Fibroblast of skin of right biceps (primary cell): ENCODE measurements at places on chromosomes 3 and 15.

GRCh38 chr3:20546636-20547035, 360.6 kb upstream of the SGO1 start:
- DNase-seq, result peak; percentile 75

- peak; percentile 7 for DNase-seq
Measured at GRCh38 chr3:157163217-157163953, 3.4 kb upstream of the CCNL1 start.

DNA sequence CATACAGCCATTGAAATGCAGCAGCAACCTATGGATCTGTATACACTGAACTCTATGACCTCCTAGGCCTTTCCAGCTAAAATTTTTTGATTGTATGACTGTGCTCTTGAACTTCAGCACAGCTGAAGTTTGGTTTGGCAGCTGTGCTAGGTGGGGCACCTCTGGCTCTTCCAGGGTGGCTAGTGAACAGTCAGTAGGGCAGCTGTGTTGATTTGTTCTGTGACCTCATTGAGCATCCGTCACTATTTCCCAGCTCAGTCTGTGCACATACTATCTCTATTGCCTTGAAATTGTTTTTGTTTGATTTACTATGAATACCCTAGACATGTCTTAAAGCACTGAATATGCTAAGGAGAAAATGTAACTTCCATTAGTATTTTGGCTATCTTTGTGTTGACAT, 363.2 kb upstream of the NAALADL2 start:
- DNase-seq, result peak; percentile 18

DNA sequence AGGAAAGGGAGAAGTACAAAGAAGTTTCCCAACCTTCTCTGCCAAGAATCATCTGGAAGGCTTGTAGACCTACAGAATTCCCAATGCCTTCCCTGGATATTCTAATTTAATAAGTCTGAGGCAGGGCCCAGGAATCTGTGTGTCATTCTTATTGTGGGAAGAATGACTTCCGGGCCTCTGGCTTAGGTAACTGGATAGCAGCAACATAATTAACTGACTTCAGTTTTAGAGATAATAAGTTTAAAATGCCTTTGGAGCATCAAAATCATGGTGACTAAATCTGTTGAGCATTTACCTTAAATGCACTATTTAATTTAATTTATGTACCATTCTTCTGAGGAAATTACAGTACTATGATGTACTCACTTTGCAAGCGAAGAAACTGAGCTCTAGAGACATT, 44.3 kb upstream of the TM4SF1 start:
- peak; percentile 41 for DNase-seq

GRCh38 chr3:75089841-75090240, 475.4 kb upstream of the CNTN3 start:
- DNase-seq, result no peak

- peak; percentile 68 for DNase-seq
Measured at GRCh38 chr15:60520825-60521368, 42.0 kb upstream of the ICE2 start.

- no peak for DNase-seq
Measured at GRCh38 chr3:154893813-154894212, 186.3 kb upstream of the MME start.

DNA sequence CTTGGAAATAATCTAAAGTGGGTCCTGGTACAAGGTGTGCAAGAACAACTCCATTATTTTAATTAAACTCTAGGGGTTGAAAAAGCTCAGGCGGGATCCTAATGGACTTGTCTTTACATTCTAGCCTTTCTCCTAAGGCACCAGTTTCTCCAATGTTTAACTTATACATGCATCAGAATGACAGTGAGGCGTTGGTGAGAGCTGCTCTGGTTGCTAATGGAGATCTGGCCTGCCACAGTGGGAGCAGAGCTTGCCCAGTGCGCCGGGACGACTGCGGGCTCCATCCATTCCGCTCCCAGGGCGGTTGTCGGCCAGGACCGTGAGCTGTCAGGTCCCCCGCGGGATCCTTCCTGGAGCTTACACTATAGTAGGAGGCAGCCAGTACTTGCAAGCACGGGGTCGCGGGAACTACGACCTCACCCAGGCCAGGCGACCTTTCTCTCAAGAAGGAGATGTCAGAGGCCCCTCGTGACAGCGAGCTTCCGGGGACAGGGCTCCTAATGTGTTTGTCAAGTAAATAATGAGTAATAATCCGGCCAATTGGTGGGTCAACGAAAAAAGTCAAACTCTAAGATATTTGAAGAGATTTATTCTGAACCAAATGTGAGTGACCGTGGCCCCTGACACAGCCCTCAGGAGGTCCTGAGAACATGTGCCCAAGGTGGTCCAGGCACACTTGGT, 991 bp upstream of the HIGD1A start:
- peak; percentile 1 for DNase-seq

GRCh38 chr15:95718441-95718840, 612.1 kb upstream of the NR2F2 start:
- no peak for DNase-seq

DNA sequence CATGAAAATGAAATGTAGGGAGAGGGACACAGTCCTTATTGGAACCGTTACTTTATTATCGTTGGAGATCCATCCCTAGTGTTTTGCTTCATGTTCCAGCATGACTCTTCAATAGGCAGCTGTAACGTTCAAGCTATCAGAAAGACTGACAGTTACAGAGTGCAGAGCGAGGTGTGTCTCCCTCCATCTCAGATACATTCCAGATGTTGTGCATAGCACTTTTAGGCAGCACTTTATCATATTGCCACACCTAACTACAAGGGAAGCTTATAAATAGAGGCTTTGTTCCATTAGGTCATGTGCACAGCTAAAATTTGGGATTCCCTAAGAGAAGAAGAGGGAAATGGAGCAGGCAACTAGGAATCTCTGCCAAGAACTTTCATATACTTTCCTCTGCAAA, 1009.6 kb downstream of the ROBO2 start:
- no peak for DNase-seq

GRCh38 chr3:123375014-123375940, 73.6 kb downstream of the ADCY5 start:
- no peak for DNase-seq

GRCh38 chr3:129231331-129232119, 17.9 kb upstream of the COPG1 start:
- DNase-seq, result no peak

- no peak for DNase-seq
Measured at GRCh38 chr3:48243886-48244285, 3.0 kb downstream of the ZNF589 start.

GRCh38 chr3:124246949-124247348, 255.0 kb upstream of the ROPN1 start:
- peak; percentile 26 for DNase-seq

GRCh38 chr3:18114894-18115293, 310.2 kb downstream of the SATB1 start:
- DNase-seq, result no peak

- DNase-seq, result no peak
Measured at GRCh38 chr3:123961508-123961856, 453 bp upstream of the CCDC14 start.

- DNase-seq, result peak; percentile 30
Measured at GRCh38 chr3:160163229-160163878, 61.9 kb upstream of the C3orf80 start.

- peak; percentile 72 for DNase-seq
Measured at GRCh38 chr3:148789146-148789545, 38.5 kb upstream of the CPB1 start.

DNA sequence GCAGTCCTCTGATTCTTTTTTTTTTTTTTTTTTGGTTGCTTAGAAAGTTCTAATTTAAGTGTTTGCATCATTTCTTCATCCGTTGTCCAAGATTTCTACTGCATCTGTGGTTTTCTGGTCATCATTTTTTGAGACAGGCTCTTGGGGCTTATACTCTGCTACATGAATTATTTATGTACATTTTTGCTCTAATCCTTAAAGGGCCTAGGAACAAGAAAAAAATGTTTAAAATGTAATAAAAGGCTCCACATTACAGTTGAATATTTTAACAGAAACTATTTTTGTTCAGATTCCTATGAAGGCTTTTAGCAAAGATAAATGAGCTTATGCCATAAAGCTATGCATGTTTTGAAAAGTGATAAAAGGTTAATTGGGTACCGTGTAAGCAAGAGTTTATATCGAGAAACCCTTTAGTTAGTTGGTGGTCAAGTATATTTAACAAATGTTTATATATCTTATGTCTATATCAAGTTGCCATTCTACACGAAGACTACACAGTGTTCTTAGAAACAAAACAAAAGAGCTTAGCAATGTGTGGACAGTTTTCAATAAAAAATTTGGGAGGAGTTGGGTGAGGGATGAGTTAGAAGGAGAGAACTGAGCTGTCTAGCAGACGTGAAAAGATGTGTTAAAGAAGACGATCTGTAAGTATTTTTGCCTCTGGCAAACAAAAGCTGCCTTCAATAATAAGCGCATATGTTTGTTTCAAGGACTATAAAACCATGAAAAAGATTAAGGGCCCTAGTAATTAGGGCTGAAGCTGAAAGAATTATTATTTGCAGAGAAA, 563.6 kb upstream of the NAALADL2 start:
- DNase-seq, result peak; percentile 81

DNA sequence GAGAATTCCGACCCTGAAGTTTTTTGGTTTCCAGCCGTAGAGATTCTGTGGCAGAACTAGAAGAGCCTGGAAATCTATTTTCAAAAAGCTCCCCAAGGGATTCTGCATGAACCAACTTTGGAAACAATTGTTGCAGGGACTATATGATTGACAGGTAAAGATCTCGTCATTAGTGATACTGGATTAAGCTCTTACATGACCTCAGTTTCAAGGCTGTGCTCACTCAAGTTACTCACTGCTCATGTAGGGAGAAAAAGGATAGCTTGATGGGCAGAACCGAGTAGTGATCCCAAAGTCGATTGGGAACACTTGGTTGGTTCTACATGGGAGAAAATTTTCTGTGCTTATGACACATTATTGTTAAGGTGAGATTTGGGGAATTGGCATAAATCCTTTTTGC, 142.3 kb upstream of the RASGRP1 start:
- DNase-seq, result no peak

- no peak for DNase-seq
Measured at GRCh38 chr3:112974894-112975293, at the start of gene CD200R1. Gene CD200R1, minus strand, starts transcription at chr3:112975103. Its CDS starts 246 bp downstream, at chr3:112974857.

GRCh38 chr3:46321461-46322104, 32.3 kb upstream of the CCR2 start:
- no peak for DNase-seq

DNA sequence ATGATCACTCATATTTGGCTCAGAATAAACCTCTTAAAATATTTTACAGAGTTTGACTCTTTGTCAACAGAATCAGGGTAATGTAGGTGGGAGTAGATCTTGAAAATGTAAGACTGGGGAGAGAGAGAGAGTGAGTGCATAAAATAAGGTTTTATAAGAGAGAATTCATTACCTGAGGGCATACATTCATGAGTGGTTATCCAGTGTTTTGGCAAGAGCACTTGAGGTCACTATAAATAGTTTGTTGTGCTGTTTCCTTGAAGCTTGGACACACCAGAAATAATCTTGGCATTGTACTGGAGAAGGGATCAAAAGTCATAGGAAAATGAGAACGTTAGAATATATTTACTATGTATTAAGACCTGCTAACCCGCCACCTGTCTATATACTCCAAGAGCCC, 33.4 kb downstream of the SLC28A2 start:
- no peak for DNase-seq

DNA sequence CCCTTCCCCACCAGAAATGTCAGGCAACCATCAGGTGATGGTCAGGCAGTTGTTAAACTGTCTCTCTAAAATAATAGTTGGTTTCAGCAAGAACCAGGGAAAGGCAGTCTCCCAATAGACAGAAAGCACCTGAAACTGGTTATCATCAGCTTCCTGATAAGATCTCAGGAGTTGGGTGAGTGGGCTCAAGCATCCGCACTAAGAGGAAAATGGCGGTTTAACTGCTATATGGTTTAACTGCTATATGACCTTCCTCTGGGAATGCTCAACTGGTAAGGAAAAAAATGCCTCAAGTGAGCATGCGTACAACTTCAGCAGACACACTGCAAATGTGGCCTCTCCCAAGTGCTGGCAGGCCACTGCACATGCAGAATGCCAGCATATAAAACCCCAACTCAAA, 240.8 kb upstream of the CMC1 start:
- DNase-seq, result no peak

- DNase-seq, result no peak
Measured at GRCh38 chr3:65936908-65937638, 101.6 kb downstream of the MAGI1 start.

DNA sequence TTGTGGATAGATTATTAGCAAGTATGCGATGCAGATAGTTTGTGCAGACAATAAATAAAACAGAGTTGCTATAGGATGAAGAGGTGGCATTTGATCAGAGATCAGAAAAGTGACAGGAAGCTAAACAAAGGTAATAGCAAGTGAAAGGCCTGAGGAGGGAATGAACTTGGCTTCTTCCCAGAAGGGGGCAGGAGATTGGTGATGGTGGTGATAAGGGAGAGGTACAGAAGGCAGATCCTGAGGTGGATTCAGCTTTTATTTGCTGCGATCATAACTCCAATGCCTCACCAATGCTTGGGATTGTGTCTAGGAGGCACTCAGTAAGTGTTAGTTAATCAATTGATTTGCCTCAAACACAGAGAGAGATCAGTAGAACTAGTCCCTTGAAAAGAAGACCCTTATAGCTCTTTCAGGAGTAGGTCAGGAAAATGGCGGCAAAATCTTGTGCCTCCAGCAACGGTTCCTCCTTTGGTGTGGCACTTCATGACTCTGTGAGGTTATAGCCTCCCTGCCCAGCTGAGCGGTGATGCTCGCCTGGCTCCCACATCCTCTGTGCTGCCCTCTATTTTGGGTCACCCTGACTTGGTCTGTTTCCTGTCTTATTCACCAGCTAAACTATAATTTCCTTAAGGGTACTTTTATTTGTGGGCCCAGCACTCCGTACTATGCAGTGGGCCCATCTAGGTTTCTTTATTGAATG, 37.5 kb downstream of the TGFBR2 start:
- no peak for DNase-seq

GRCh38 chr3:52237657-52238172, 1.2 kb downstream of the TWF2 start:
- DNase-seq, result peak; percentile 85

DNA sequence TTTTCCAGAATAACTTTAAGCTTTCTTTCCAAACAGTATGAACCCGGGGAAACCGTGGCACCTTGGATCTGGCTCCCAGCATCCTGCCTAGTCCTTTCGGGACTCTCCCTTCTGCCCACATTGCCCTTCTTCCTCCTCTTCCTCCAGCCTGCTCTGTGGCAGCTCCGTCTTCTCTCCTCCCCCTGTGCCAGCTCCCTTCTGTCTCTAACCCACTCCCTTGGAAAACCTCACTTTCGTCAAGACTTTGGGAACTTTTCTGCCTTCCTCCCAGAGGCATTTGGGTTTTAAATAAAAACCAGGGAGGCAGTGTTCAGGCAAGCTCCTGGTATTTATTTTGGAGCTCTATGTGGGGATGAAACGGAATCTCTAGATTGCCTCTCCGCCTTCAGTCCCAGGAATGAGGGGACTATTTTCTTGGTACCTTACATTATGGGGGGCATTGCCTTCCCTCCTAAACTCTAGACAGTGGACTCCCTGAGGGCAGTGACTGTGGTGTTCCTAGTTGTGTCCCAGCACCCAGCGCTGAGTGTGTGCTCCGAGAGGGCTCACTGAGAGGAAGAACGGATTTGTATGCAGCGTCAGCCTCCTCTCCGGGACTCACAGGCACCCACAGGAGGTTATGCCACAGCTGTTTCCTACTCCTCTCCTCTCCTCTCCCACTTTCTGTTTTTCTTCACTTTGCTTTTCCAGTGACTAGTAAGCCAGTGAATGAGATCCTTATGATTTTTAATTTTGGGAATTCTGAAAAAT, 105.4 kb upstream of the MRPS22 start:
- no peak for DNase-seq
